Dermis blood vessel endothelial cell (primary cell): ENCODE measurements at places on chromosomes 5 and 9.

DNA sequence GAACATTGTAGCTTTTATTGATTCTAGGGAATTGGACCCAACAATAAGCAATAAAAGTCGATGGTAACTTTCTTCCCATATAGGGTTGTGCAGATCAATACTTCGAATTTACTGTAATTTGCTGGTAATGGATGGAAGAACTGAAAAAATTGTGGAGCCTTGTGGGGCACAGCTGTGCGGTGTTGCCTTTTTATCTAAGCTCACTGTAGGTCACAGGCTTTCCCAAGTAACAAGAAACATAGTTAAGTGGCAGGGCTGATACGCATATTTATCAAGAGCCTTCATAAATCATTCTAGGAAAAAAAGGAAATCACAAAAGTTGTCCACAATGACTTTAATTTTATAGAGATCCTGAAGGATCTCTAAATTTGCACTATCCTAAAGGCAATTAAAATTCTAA lies 292.9 kb downstream of the MAST4 start:
- no peak for DNase-seq

GRCh38 chr9:80175286-80176150 lies 603.8 kb downstream of the TLE4 start:
- DNase-seq = peak; percentile 64

DNA sequence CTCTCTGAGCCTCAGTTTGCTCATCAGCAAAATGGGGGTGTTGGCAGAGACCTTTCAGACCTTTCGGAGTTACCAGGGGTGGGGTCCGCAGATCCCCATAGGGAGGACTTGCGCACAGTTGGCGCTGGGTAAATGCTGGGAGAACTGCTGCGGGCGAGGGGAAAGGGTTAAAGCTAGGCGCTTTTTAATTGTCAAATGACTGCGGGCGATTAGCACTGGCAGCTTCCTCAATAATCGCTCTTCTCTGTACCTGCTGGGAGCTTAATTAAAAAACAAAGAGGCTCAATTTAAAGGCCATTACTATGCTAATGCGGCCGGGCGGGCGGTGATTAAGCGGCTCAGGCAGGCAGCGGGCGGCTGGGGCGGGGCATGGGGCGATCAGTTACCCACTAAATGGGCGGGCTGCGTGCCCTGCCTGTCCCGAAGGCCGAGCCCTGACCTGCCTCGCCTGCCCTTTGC lies 63.0 kb downstream of the LMX1B start:
- no peak for DNase-seq

GRCh38 chr5:150295172-150295634 lies 5.6 kb upstream of the CAMK2A start:
- DNase-seq = peak; percentile 13

DNA sequence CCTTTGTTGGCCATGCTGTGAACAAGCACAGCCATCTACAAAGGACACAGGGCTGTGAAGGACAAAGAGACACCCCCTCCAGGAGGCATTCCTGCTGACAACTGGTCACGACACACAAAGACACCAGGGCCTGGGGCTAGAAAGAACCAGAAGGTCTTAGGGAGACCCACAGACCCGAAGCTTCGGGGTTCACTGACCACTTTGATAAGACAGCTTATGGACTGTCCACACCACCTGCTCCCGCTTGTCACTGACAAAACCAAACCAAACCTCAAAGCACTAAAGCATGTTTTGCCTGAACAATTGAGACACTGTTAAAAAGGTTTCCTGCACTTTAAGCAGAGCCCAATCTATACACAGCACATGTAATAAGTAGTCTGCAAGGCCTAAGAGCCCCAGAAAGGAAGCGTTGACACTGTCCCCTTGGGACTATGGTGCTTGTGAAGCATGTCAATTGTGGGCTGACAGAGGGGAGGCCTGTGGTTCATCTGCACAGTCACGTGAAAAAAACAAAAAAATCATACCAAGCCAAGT lies 185.0 kb downstream of the GAPVD1 start:
- no peak for DNase-seq

- no peak for DNase-seq
Observed at GRCh38 chr5:160152287-160152686, 33.0 kb upstream of the PWWP2A start.

GRCh38 chr5:170540271-170540670 lies 36.5 kb downstream of the KCNIP1 start:
- no peak for DNase-seq

DNA sequence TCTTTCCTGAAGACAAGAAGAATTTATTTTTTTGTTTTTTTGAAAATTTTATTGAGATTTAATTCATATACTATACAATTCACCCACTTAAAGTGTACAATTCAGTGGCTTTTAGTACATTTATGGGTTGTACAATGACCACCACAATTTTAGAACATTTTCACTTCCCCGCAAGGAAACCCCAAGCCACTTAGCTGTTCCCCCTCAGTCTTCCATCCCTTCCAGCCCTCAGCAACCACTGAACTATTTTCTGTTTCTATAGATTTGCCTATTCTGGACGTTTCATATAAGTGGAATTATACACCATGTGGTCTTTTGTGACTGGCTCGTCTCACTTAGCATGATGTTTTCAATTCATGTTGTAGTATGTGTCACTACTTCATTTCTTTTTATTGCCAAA lies 28.0 kb downstream of the DNAI1 start:
- DNase-seq = no peak
